ENCODE measurements at places on chromosomes 13 and 19. TPM values are rescaled to one million over a fixed set of nuclear protein-coding genes. Genes with fewer than 3 reads are reported as not detected.
A peak's percentile ranks its signal among the peaks of the same experiment; 100 is the strongest.

DNA sequence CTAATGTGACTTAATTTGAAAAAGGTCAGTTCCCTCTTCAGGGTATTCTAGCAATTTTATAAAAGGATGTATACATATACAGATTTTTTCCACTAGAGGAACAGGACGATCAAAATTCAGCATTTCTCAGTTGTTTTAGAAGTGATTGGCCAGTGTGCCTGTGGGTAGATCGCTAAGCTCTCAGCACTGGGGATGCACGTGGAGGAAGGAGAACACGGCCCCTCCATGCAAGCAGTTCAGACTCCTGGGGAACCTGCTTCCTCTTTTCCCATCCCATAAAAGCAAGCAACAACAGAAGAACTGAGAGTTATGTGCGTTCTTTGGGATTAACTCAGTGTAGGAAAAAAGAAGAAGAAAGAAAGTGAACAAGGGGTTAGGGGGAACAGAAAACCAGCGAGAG is 328.8 kb downstream of the FOXO1 start:
- no peak overlapping the region for H3K27ac ChIP-seq
- no peaks in the 10 kb centered on the region for H3K27me3 ChIP-seq
- peaks cover 4% of the 10 kb centered on the region for H3K36me3 ChIP-seq

GRCh38 chr19:15640294-15640903 is at the start of gene CYP4F3:
TSS of gene CYP4F3 (plus strand) at chr19:15640897. CDS start at chr19:15641416, 519 bp downstream.
- H3K4me1 ChIP-seq = peaks cover 3% of the 10 kb centered on the region
- H3K4me3 ChIP-seq = no peak within 1 kb of the TSS
- H3K27ac ChIP-seq = no peak within 1 kb of the TSS
- H3K36me3 ChIP-seq = no peaks in the 10 kb centered on the region

DNA sequence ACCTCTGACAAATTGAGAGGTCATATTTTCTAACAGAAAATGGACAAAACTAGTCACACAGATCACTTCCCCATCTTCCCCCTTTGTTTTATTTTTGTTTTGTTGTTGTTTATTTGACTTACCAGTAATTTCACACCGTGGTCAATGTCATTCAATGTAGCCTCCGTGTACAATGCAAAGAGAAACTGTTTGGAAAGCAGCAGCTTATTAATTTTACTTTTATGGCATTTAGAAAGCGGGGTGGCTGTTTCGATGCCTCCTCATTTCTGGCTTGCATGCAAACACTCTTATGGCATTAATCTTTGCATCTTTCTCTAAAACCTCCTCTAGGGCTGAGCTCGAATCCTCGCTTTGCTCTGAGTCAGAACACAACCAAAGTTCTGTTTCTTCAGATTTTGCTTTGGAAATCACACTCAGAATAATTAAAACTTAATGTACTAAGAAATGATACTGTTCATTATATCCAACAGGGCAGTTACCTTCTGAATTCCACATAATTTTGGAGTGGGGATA is 77.0 kb downstream of the ZNF536 start:
- DNase-seq = no peak
- no peaks in the 10 kb centered on the region for H3K4me1 ChIP-seq
- peaks cover 8% of the 10 kb centered on the region for H3K27me3 ChIP-seq
- no peak overlapping the region for H3K4me3 ChIP-seq
- no peaks in the 10 kb centered on the region for H3K36me3 ChIP-seq

GRCh38 chr13:42275506-42275905 is 3.6 kb downstream of the AKAP11 start:
- no peak for DNase-seq
- H3K4me1 ChIP-seq = peaks cover 35% of the 10 kb centered on the region
- H3K4me3 ChIP-seq = no peak overlapping the region
- no peak overlapping the region for H3K27ac ChIP-seq

The ZNF350 gene
- total RNA-seq = 23.8 TPM

GRCh38 chr13:113110048-113110851 is 4.7 kb downstream of the F7 start:
- DNase-seq = peak; percentile 51
- H3K4me1 ChIP-seq = peaks cover 2% of the 10 kb centered on the region
- H3K36me3 ChIP-seq = no peaks in the 10 kb centered on the region
- H3K27ac ChIP-seq = no peak overlapping the region

DNA sequence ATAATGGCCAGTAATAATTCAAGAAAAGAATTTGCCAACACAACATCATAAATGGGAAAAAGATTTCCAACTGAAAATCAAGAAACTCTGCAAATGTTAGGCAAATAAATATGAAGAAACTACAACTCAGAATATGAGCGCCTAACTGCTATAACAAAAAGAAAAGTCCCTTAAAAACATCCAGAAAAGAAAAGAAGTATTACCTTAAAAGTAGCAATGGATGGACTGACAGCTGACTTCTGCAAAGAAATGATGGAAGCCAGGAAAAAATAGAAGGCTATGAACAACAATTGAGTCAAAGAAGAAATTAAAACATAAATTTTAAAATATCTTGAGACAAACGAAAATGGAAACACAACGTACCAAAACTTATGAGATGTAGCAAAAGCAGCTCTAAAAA is 482.3 kb upstream of the ZNF507 start:
- H3K27me3 ChIP-seq = no peaks in the 10 kb centered on the region
- no peak overlapping the region for H3K27ac ChIP-seq
- no peak for DNase-seq
- H3K4me3 ChIP-seq = no peak overlapping the region
- no peaks in the 10 kb centered on the region for H3K36me3 ChIP-seq
- no peaks in the 10 kb centered on the region for H3K4me1 ChIP-seq

- no peak overlapping the region for H3K4me3 ChIP-seq
- DNase-seq = no peak
- H3K36me3 ChIP-seq = no peaks in the 10 kb centered on the region
- no peak overlapping the region for H3K27ac ChIP-seq
Measured at GRCh38 chr13:61774903-61775302, 359.3 kb upstream of the PCDH20 start.

DNA sequence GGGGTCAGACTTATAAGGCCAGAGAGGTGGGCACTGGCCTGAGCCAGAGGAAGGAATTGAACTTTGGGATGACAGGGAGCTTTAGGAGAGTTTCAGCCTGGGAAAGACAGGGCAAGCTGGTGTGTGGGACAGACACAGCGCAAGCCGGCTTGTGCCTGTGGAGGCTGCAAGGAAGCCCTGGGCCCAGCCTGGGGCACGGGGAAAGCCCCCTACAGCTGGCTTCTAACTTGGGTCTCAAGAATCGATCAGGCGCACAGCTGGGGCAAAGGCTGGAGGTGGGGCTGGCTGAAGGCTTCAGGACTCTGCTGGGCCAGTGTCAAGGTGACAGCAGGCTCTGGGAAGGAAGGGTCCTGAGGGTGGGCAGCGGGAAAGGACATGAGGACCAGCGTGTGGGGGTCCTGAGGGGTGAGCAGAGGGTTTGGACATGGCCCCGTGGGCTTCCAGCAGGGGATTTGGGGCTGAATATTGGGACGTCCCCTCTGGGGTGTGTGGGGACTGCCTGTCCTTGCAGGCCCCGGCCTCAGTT is 3.0 kb downstream of the PTOV1 start:
- no peaks in the 10 kb centered on the region for H3K27me3 ChIP-seq

Data from activated naive CD8-positive, alpha-beta T cell treated with anti-CD3 and anti-CD28 coated beads, Interleukin-2, amount 10 ng/mL, durations not matched to agents 7 days and 5 days (primary cell).